ENCODE measurements at places on chromosomes 6 and 20.

DNA sequence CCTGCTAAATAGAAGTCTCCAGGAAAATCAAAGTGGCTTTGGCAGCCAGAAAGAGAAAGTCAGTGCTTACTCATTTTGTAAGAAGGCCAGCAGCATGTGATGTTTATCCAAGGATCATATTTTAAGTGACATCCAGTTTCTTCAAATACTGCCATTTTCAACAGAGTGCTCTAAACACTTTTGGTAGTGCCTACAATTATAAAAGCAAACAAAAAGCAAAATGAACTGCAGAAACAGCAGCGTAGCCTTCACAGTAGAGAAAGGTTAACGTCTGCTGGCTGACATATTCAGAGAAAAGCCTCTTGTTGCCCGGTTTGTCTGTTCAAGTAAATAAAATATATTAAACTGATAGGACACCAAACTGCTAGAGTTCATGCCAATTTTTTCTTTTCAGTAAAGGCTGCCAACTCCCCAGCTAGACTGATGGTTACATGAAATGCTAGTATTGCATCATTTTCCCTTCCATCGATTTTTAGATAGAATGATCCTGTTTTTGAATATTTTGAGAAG, 705.7 kb upstream of the SLC35B3 start:
- no peak overlapping the region for H3K27ac ChIP-seq
- no peaks in the 10 kb centered on the region for H3K36me3 ChIP-seq
- DNase-seq: no peak
- H3K4me3 ChIP-seq: no peak overlapping the region

GRCh38 chr20:53345536-53346334, 247.9 kb downstream of the ZNF217 start:
- DNase-seq: no peak
- H3K27ac ChIP-seq: peak overlapping the region; percentile 92
- H3K27me3 ChIP-seq: no peaks in the 10 kb centered on the region

GRCh38 chr20:35991142-35991771, 22.9 kb downstream of the CNBD2 start:
- peaks cover 9% of the 10 kb centered on the region for H3K27me3 ChIP-seq
- H3K4me1 ChIP-seq: peaks cover 5% of the 10 kb centered on the region
- no peak overlapping the region for H3K4me3 ChIP-seq
- H3K27ac ChIP-seq: no peak overlapping the region
- DNase-seq: no peak

GRCh38 chr6:40721271-40721952, 134.2 kb upstream of the LRFN2 start:
- no peak overlapping the region for H3K4me3 ChIP-seq
- peaks cover 3% of the 10 kb centered on the region for H3K27me3 ChIP-seq
- no peaks in the 10 kb centered on the region for H3K36me3 ChIP-seq
- peaks cover 47% of the 10 kb centered on the region for H3K4me1 ChIP-seq
- no peak for DNase-seq
- H3K27ac ChIP-seq: no peak overlapping the region

DNA sequence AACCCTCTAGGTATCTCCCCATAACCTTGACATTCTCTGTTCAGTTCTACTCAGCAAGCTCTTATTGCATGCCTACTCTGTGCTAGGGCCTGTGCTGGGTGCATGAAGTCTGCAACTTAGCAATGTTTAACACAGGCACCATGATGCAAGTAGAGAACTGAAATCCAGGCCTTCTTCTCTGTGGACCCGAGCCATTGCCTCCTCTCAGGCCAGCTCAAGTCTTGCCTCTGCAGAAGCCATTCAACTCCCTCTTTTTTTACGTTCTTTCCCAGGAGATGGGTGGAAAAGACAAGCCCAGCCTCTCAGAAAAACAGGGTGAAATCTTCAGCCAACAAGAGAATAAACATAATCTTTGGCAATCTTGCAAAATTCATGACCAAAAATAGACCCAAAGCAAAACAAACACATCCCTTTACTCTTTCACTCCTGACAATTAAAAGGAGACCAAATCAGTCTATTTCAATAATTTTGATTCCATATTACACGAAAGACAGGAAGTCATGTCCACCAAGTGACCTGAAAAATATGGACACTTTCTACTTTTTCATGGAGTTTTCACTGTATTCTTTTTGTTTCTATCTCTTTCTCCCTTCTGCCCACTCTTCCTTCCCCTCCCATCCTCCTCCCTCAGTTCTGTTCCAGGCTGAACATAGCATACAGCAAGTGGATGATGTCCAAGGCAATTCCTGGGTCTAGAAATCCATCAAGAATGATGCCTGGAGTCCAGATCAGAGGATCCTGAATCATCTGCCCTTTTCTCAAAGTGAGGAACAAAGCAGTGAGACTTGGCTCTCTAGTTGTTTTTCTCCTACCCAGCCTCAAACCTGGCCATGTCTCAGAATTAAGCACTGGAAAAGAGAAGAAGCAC, 45.4 kb upstream of the MOCS1 start:
- H3K4me3 ChIP-seq: no peak overlapping the region
- H3K27me3 ChIP-seq: peaks cover 55% of the 10 kb centered on the region
- no peaks in the 10 kb centered on the region for H3K36me3 ChIP-seq
- DNase-seq: no peak

DNA sequence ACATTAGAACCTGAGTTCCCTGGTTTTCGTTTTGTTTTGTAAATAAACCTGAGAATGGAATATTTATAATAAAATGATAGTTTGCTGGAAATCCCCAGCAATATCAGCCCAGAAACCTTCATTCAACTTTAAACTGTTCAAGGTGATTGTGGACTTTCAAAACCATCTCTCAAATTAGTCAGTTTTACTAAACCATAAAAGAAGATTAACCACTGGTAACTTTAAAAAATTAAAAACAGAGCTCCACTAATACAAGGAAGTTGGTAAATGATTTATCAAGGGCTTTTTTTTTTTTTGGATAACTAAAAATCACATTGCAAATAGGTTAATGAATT, 10.0 kb downstream of the MBOAT1 start:
- no peak for DNase-seq
- no peaks in the 10 kb centered on the region for H3K36me3 ChIP-seq
- H3K4me3 ChIP-seq: no peak overlapping the region
- H3K27ac ChIP-seq: peak overlapping the region; percentile 88

DNA sequence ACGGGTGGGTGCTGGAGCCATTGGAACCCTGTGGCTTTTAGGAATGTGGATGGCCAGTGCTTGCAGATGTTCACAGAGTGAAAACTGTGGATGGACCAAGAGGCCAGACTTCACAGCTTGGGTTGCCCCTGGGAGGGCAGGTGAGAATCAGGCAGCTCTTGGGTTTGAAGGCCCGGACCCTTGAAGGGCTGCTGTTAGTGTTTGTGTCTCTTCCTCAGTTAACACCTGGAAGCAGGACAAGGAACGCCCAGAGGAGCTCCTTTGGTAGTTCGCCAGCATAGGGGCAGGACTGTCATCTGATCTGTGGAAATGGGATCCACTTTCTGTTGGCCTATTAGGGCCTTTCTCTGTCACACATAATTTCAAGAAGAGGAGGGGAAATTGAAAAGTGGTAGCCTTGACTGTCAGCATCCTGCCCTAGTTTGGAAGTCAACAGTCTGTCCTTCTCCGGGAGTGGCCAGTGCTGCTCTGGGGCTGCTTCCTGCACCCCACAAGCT, 43.6 kb downstream of the RIOK1 start:
- no peaks in the 10 kb centered on the region for H3K27me3 ChIP-seq
- DNase-seq: no peak
- peaks cover 7% of the 10 kb centered on the region for H3K4me1 ChIP-seq

DNA sequence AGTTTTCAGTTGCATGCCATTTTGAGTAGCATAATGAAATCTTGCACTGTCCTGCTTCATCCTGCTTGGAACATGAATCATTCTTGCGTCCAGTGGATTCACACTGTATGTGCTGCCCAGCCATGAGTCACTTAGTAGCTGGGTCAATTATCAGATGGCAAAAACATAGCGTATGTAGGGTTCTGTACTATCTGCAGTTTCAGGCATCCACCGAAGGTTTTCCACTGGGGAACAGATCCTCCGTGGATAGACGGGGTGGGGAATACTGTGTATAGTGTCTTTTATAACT, 61.4 kb downstream of the IL22RA2 start:
- H3K36me3 ChIP-seq: no peaks in the 10 kb centered on the region
- no peaks in the 10 kb centered on the region for H3K4me1 ChIP-seq
- H3K27me3 ChIP-seq: no peaks in the 10 kb centered on the region
- no peak overlapping the region for H3K4me3 ChIP-seq
- DNase-seq: no peak

DNA sequence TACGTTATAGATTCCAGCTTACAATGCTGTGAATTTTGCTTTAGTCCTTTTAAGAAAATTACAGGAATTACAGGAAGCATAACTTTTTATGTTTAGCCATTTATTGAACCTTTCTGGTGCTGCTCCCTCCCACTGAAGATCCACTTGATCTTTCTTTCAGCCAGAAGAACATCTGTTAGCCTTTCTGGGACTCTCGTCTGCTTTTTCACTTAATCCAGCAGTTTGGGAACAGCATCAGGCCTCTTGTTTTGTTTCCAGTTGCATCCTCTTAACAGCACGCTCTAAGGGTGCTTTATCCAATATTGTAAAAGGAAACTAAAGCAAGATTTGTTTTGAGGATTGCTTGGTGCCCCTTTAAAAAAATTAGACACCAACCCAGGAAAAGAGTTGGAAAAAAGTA, 10.3 kb upstream of the CYP24A1 start:
- DNase-seq: no peak
- H3K27me3 ChIP-seq: no peaks in the 10 kb centered on the region
- no peak overlapping the region for H3K4me3 ChIP-seq
- no peak overlapping the region for H3K27ac ChIP-seq

DNA sequence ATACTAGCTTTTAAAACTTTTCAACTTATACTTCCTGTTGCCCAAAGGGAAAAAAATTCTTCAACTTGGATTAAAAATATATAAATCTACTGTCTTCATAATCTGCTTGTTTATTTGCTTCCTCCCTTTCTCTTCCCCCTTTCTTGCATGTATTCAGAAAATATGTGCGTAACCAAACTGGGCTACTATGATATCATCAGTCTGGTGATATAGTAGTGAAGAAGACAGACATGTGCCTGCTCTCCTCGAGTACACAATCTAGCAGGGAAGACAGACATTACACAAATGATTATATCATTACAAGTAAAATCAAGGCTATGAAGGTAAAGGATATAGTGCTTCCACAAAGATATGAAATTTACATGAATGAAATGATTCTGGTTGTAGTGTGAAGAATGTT, 31.0 kb downstream of the IBTK start:
- no peak overlapping the region for H3K4me3 ChIP-seq
- H3K36me3 ChIP-seq: peaks cover 38% of the 10 kb centered on the region
- no peak overlapping the region for H3K27ac ChIP-seq
- H3K4me1 ChIP-seq: no peaks in the 10 kb centered on the region
- no peaks in the 10 kb centered on the region for H3K27me3 ChIP-seq
- no peak for DNase-seq

- DNase-seq: no peak
- H3K4me1 ChIP-seq: peaks cover 2% of the 10 kb centered on the region
- H3K27ac ChIP-seq: peak overlapping the region; percentile 39
- H3K4me3 ChIP-seq: no peak overlapping the region
- peaks cover 3% of the 10 kb centered on the region for H3K27me3 ChIP-seq
These were observed 14.2 kb upstream of the CALHM5 start for GRCh38 chr6:116497113-116497676.

DNA sequence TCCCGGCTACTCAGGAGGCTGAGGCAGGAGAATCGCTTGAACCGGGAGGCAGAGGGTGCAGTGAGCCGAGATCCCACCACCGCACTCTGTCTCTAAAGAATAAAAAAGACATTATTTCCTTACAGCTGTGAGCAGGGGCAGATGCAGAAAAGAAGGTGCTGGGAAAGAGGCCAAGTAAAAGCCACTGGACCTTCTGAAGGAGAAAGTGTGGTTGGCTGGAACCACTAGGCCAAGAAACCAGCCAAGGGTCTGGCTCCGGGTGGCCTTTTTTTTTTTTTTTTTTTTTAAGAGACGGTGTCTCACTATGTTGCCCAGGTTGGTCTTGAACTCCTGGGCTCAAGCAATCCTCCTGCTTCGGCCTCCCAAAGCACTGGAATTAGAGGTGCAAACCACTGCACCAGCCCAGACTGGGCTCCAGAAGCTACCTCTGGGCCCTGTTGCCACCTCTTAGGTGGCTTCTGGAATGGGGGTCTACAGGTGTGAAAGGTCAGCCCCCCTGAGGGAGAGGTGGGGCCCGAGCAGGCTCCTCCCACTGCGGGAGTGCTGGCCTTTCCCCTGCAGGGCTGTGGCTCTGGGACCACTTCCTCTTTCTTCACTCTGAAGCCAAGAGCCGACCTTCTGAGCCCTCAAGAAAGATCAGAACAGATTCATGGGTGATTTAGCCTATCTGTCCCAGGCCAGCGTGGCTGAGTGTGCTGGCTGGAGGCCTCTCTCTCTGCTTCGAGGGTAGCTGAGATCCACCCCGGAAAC, at the start of gene FGD2:
Gene FGD2 (plus strand): TSS at position 595 of the 750 bp plus-strand sequence. CDS start 163 bp downstream, outside the sequence.
- H3K36me3 ChIP-seq: no peaks in the 10 kb centered on the region
- H3K4me3 ChIP-seq: no peak within 1 kb of the TSS
- no peak within 1 kb of the TSS for H3K27ac ChIP-seq
- H3K4me1 ChIP-seq: no peaks in the 10 kb centered on the region

DNA sequence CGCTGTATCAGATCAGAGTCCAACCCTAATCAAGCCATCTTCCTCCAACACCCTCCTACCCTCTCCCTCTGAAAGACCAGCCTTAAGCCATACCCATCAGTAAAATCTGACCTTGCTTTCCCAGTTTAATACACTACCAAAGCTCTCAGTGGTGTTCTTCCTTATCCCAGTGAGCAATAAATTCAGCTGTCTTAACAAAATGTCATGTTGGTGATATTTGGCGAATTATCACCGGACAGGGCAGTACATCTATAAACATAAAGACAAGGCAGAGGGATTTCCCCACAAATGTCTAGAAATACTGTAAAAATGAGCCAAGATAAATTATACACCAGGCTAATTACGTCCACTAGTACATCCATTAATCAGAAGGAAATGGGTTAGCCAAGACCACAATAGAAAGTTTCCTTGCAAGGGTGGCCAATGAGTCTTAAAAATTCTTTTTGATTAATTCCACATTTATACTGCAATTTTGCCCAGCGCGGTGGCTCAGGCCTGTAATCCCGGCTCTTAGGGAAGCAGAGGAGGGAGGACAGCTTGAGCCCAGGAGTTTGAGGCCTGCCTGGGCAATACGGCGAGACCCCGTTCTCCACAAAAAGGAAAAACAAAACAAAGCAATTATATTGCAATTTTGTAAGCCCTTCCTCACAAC, 905 bp downstream of the RARS2 start:
- no peaks in the 10 kb centered on the region for H3K27me3 ChIP-seq
- H3K4me3 ChIP-seq: peak overlapping the region; percentile 79
- peaks cover 4% of the 10 kb centered on the region for H3K36me3 ChIP-seq
- peaks cover 39% of the 10 kb centered on the region for H3K4me1 ChIP-seq
- peak overlapping the region; percentile 87 for H3K27ac ChIP-seq

- peaks cover 27% of the 10 kb centered on the region for H3K36me3 ChIP-seq
- H3K4me1 ChIP-seq: no peaks in the 10 kb centered on the region
- DNase-seq: no peak
- H3K4me3 ChIP-seq: no peak overlapping the region
- H3K27me3 ChIP-seq: no peaks in the 10 kb centered on the region
These were observed 24.8 kb downstream of the RNF146 start for GRCh38 chr6:127291495-127291894.

DNA sequence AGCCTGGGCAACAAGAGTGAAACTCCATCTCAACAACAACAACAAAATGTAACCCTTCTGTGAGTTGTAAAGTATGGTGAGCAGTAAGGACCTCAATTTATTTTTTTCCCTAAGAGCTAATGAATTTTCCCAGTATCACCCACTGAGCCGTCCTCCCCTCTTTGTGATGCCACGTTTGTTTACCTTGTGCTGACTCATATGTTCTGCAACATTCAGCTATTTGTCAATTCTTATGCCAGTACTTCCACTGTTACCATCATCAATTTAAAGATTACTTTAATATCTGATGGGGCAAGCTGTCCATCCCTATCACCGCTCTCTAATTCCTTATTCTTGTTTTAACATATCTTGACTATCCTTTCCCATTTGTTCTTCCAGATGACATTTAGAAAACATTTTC, 37.5 kb downstream of the MAK start:
- DNase-seq: no peak
- H3K36me3 ChIP-seq: peaks cover 3% of the 10 kb centered on the region
- no peak overlapping the region for H3K27ac ChIP-seq
- no peak overlapping the region for H3K4me3 ChIP-seq
- no peaks in the 10 kb centered on the region for H3K4me1 ChIP-seq

All from mesothelial cell of epicardium (in vitro differentiated cells).